ENCODE measurements at places on chromosomes 7 and 10. TPM values are rescaled to one million over a fixed set of nuclear protein-coding genes. Genes with fewer than 3 reads are reported as not detected.

- no peaks in the 10 kb centered on the region for H3K27me3 ChIP-seq
- no peak overlapping the region for H3K27ac ChIP-seq
- no peaks in the 10 kb centered on the region for H3K36me3 ChIP-seq
- DNase-seq = no peak
- H3K4me1 ChIP-seq = no peaks in the 10 kb centered on the region
- H3K4me3 ChIP-seq = no peak overlapping the region
Measured at GRCh38 chr7:147251751-147252325, 1135.2 kb downstream of the CNTNAP2 start.

- H3K4me3 ChIP-seq = no peak overlapping the region
- DNase-seq = no peak
- H3K27me3 ChIP-seq = peaks cover 4% of the 10 kb centered on the region
- H3K27ac ChIP-seq = no peak overlapping the region
Measured at GRCh38 chr7:19089378-19089777, 28.1 kb downstream of the TWIST1 start.

GRCh38 chr7:91436655-91437054, 172.4 kb downstream of the FZD1 start:
- no peaks in the 10 kb centered on the region for H3K27me3 ChIP-seq
- H3K4me3 ChIP-seq = no peak overlapping the region
- no peaks in the 10 kb centered on the region for H3K4me1 ChIP-seq
- no peak overlapping the region for H3K27ac ChIP-seq
- no peaks in the 10 kb centered on the region for H3K36me3 ChIP-seq

DNA sequence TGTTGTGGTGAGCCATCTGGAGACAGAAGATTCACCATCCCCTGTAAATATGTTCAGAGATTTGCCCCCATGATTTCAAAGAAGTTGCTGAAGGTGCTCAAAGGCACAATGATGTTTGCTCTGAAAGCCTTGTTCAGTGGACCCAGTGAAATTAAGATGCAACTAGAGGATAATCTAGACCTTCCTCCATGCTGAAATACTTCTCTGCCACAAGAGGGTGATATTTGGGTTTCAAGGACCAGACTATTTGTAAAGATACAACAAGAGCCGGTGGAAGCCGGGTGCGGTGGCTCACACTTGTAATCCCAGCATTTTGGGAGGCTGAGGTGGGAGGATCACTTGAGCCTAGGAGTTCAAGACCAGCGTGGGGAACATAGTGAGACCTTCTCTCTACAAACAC, 13.5 kb upstream of the MSRB2 start:
- no peak for DNase-seq
- no peak overlapping the region for H3K27ac ChIP-seq
- no peaks in the 10 kb centered on the region for H3K36me3 ChIP-seq
- H3K4me3 ChIP-seq = no peak overlapping the region
- no peaks in the 10 kb centered on the region for H3K4me1 ChIP-seq

DNA sequence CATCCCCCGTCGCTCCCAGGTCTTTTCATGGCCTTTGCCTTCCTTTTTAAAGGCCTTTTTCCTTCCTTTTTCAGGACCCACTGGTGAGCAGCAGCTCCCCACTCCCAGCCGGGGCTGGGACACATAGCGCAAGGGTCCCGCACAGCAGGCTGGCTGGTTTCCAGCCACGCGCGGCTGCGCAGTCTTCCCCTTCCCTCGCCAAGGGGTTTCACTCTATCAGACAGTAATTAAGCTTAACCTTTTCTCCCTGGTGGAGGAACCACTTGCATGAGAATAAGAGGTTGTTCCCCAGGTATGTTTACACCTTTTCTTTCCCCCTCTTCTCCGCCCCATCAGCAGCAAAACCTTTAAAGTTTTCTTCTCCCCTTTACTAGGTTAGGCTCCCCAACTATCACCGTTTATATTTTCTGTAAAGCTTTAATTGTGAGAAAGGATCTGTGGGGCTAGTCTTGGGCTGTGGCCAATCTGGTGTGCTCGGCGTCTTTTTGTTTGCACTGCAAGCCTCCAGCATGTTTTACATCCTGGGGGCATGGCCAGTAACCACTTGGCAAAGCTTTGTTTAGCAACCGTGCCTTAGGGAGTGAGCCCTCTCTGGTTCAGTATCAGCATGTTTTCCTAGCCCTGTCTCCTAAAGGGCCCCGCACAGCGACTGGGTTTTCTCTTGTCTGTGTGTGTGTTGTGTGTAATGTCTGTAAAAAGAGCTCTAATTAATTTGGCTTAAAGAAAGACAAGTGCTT, 219.6 kb downstream of the PHF14 start:
- no peak overlapping the region for H3K4me3 ChIP-seq
- no peak overlapping the region for H3K27ac ChIP-seq
- no peaks in the 10 kb centered on the region for H3K36me3 ChIP-seq
- H3K4me1 ChIP-seq = no peaks in the 10 kb centered on the region

DNA sequence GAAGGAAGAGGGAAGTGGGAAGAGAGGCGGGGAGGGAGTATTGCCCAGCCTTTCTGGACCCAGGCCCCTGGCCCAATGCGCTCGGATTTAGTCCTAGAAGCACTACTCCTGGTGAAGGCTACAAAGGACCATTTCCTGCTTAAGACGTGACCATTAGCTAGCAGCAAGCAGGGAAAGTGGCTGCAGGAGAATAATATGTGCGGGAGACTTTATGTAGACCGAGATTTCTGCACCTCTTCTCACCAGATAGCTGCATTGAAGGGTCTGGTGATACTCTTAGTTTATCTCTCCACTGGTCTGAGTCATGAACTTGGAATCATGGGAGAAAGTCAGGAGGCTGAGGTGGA, 3.1 kb downstream of the VAX1 start:
- H3K4me1 ChIP-seq = peaks cover 20% of the 10 kb centered on the region
- no peak overlapping the region for H3K27ac ChIP-seq
- H3K4me3 ChIP-seq = no peak overlapping the region
- DNase-seq = no peak
- H3K27me3 ChIP-seq = peaks cover 67% of the 10 kb centered on the region

GRCh38 chr10:117972168-117972837, 74.4 kb downstream of the RAB11FIP2 start:
- H3K27ac ChIP-seq = no peak overlapping the region
- H3K36me3 ChIP-seq = no peaks in the 10 kb centered on the region
- peaks cover 10% of the 10 kb centered on the region for H3K27me3 ChIP-seq
- DNase-seq = no peak
- no peak overlapping the region for H3K4me3 ChIP-seq

DNA sequence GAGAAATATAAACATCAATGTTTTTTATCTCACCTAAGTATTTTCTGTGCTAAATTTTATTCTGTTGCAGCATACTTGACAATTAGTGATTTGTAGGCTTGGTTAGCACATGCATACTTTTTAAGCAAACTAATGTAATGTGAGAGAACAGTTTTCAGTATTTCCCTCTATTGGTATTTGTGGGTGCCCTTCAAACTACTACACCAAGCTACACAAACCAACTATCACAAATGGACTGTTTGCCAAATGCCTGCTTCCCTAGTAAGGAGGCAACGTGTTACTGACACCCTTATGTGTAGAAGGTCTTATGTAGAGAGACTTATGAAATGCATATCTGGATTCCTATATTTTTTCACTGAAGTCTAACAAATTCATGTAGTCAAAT, 98.4 kb upstream of the FZD1 start:
- H3K36me3 ChIP-seq = peaks cover 5% of the 10 kb centered on the region
- H3K4me1 ChIP-seq = peaks cover 35% of the 10 kb centered on the region
- H3K27ac ChIP-seq = peak overlapping the region; percentile 92
- no peaks in the 10 kb centered on the region for H3K27me3 ChIP-seq
- DNase-seq = no peak

- H3K4me3 ChIP-seq = no peak overlapping the region
- no peaks in the 10 kb centered on the region for H3K27me3 ChIP-seq
- no peaks in the 10 kb centered on the region for H3K4me1 ChIP-seq
- no peak for DNase-seq
- no peak overlapping the region for H3K27ac ChIP-seq
Measured at GRCh38 chr10:20811131-20811530, 86.0 kb downstream of the NEBL start.

GRCh38 chr10:12482587-12482986, 133.2 kb downstream of the CAMK1D start:
- peaks cover 27% of the 10 kb centered on the region for H3K36me3 ChIP-seq
- H3K4me1 ChIP-seq = peaks cover 72% of the 10 kb centered on the region
- no peaks in the 10 kb centered on the region for H3K27me3 ChIP-seq
- no peak for DNase-seq
- H3K4me3 ChIP-seq = peak overlapping the region; percentile 68
- H3K27ac ChIP-seq = peak overlapping the region; percentile 79

DNA sequence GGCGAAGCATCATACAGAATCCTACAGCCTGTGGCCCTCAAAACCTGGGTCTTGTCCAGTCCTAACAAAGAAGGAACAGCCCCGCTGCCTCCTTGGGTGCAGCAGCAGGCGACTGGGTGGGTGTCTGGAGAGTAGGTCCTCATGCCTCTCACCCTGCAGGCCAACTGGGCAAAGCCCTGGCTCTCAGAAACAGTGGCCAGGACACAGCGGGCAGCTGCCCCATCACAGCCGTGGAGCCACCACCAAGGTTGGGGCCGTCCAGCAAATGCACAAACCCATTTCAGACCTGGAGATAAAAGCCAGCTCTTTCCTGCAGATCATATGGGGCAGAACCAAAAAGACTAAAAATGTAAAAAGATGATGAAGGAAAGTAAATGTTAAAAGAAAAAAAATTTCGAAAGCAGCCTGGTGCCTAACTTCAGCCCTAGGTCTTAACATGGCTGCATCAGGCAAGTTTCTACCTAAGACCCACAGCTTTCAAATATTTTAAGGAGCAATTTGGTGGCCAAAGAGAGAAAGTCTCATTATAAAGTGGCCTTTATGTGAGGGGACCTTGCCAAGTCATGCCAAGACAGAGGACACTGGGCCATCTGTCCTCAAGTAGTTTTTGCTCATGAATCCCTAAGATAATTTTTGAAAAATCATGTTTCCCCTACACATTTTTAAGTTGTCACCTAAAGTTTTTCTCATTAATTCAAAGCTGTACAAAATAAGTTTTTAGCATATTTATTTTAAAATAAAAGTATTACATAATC, 142.1 kb downstream of the PAXIP1 start:
- H3K27me3 ChIP-seq = no peaks in the 10 kb centered on the region
- no peak overlapping the region for H3K4me3 ChIP-seq
- no peaks in the 10 kb centered on the region for H3K4me1 ChIP-seq

DNA sequence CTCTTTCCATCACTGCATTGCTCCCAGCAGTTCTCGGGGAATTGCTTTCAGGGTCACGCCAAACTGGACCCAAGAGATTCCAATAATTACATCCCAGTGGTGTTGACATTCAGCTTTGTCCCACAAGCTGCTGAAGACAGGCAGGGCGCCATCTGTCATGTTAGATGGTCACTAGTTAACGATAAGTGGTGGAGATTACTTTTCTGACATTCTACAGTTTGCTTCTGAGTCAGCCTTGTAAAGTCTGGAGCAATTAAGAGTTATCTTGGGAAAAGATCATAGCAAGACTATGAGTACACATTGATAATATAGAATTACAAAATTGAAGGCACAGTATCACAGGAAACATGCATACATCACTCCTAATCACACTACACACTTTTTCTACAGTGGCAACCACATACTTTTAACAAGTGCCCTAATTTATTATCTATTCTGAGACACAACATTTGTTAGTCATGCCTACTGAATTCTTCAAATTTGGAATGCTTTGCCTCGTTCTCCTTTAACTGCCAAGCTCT, 41.9 kb downstream of the SEMA3C start:
- no peak overlapping the region for H3K27ac ChIP-seq
- DNase-seq = no peak
- no peaks in the 10 kb centered on the region for H3K27me3 ChIP-seq
- H3K36me3 ChIP-seq = no peaks in the 10 kb centered on the region

GPR37 gene
- total RNA-seq = not detected

HKDC1 gene
- not detected for total RNA-seq

DPCD gene
- total RNA-seq = 2.9 TPM

CYP3A4 gene
- not detected for total RNA-seq

DYDC2 gene
- not detected for total RNA-seq

MEIG1 gene
- 0.54 TPM for total RNA-seq

SUN1 gene
- total RNA-seq = 119 TPM

CNNM1 gene
- total RNA-seq = 0.02 TPM

All from activated B cell treated with CpG ODN at 0.5 μM for 24 hours (primary cell).